ENCODE measurements at places on chromosomes 6 and 20.
A peak's percentile ranks its signal among the peaks of the same experiment; 100 is the strongest.

DNA sequence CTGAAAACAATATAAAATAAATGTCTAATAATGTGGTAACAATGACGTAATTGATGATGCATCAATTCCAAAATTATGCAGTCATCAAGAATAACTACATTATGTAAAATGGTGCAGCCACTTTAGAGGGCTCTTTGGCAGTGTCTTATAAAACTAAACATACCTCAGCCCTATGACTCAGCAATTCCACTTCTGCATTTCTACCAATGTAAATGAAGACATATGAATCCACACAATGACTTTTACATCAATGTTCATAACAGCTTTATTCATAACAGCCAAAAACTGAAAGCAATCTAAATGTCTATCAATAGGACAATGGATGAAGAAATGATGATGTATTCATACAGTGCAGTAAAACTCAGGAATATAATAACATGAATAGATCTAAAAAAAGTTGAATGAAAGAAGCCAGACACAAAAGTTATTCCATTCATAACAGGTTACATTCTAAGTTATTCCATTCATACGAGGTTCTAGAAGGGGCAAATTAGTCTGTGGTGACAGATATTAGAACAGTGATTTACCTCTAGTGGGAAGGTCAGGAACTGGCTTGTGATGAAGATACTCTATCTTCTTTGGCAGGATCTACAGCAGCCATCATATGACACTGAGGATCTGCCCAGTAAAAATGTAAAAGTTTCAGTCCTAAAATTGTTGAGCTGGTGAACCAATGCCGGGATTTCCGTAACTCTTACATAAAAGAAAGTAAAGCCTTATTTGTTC lies 396.1 kb downstream of the PLCB1 start:
- peak; percentile 47 for DNase-seq

- peak; percentile 62 for DNase-seq
Observed at GRCh38 chr6:49570474-49571079, 20.1 kb downstream of the C6orf141 start.

DNA sequence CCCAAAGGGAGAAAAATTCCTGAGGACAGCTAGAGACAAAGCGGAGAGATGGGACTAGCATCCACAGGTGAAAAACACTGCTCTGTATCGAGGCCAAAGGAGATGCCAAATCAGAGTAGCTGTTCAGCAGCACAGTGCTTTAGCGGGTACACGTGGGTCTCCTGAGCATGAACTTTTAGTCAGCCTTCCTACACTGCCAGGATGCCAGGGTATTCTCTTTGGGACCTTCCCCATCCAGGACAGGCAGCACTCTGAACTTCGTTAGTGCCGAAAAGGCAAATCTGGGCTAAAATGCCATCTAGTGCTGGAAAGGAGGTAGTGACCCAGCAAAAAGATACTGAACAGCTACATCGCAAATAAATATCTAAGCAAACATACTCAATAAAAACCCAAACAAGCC lies 64.9 kb downstream of the C6orf58 start:
- peak; percentile 54 for DNase-seq

GRCh38 chr6:53112871-53113270 lies 35.8 kb downstream of the GCM1 start:
- DNase-seq = no peak

GRCh38 chr6:119716668-119717270 lies 367.2 kb upstream of the MAN1A1 start:
- no peak for DNase-seq

GRCh38 chr6:26576929-26577719 lies 19.6 kb upstream of the ABT1 start:
- DNase-seq = peak; percentile 82

DNA sequence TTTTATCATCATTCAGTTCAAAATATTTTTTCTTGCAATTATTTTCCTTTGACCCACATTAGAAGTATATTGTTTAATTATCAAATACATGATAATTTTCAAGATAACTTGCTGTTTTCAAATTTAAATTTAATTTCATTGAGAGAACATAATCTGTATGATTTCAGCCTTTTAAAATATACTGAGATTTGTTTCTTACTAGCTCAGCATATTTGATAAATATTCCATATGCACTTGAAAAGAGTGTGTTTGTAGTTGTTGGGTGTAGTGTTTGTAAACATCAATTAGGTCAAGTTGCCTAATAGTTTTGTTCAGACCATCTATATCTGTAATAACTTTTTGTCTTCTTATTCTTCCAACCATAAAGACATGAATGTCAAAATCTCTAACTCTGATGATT lies 19.0 kb upstream of the RFX6 start:
- DNase-seq = no peak

- no peak for DNase-seq
Observed at GRCh38 chr20:43676368-43676767, 9.5 kb downstream of the MYBL2 start.

- no peak for DNase-seq
Observed at GRCh38 chr6:1983850-1984249, 261.6 kb downstream of the GMDS start.

- DNase-seq = no peak
Observed at GRCh38 chr6:39911513-39912125, 22.6 kb downstream of the MOCS1 start.

DNA sequence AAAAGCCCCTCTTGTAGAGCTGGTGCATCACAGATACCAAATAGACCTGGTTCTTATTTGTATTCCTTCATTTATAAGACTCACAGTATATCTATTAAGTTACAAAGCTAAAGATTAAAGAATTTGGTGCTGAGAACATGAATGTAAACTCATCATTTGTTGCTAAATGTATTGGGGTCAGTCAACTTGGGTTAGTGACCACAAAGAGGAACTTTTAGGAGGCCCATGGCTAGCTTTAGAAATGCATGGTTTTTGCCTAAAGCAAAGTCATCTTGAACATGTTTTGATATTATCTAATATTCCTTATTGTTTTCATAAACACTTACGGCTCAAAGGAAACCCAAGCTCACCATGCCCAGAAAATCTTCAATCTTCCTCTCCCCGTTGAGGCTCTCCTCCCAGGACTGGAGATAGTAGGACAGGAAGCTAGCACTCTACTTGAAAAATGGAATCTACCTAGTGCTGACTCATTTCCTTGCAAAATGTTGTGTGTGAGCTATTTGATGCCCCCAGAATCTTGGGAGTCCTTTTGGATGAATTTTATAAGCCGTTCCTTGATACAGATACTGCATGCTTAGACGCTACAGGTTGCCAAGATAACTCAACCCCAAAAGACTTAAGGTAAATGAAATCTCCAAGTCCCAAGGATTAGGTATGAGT lies 121.4 kb downstream of the BMP2 start:
- DNase-seq = no peak

DNA sequence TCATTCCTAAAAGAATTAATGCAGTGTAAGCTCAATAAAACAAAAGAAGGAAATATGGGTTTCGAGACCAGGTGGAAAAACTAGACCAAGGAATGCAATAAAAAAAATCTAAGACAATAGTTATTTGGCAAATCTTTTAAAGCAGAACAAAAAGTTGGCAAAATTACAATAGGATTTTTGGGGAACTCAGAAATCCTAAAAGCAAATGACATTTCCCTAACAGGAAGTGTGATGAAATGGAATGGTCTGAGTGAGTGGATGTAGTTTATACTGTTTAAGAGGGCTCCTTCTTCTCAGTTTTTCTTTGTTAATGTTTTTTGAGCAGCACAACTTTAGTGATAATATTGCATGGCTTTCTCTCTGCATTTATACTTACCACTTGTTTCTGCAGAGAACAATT lies 190.0 kb downstream of the PLCB4 start:
- DNase-seq = no peak

GRCh38 chr6:167706313-167707109 lies 120.2 kb upstream of the AFDN start:
- no peak for DNase-seq

GRCh38 chr20:58308680-58309527 lies 611 bp upstream of the RAB22A start:
- DNase-seq = peak; percentile 12

DNA sequence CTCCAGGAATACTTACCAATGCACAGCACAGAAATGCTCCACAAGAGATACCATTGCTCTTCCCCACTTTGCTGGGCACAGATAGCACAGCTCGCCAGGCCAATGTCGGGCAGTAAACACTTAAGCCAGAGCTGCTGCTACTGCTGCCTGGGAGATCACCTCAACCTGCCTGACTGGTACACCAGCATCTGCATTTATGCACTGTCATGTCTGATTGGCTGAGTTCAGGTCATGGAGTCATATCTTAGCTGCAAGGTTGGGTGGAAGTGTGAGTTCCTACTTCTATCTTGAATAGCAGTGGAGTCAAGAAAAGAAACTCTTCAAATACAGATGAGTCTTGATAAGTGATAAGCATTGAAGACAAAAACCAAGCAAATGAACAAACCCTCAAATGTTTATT lies 10.9 kb upstream of the ADGRF4 start:
- no peak for DNase-seq

- no peak for DNase-seq
Observed at GRCh38 chr20:36969051-36969450, 17.5 kb upstream of the SAMHD1 start.

DNA sequence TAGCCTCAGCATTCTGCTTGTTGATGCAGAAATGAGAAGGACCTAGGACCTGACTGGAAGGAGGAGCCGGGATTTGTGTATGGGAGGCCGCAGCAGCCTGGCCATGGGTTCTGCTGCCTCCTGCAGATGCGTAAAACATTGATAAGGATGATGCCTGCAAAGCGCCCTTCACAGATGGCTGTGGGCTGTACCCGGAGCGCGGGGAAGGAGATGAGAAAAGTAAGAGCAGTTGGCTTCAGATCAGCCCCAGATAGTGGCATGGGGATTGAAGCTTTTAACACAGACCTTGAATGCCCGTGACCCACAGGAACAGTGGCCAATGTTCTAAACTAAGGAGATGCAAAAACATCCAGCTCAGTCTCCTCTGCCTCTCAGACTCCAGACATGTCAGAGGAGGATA lies 136.4 kb upstream of the KCNG1 start:
- DNase-seq = no peak

GRCh38 chr6:118562248-118562647 lies 14.2 kb downstream of the PLN start:
- no peak for DNase-seq

GRCh38 chr6:145878591-145879295 lies 64.1 kb upstream of the FBXO30 start:
- no peak for DNase-seq

- DNase-seq = no peak
Observed at GRCh38 chr6:24489470-24489869, at the start of gene GPLD1. GPLD1 (minus strand) TSS chr6:24489578; CDS start chr6:24489511, 67 bp downstream.

DNA sequence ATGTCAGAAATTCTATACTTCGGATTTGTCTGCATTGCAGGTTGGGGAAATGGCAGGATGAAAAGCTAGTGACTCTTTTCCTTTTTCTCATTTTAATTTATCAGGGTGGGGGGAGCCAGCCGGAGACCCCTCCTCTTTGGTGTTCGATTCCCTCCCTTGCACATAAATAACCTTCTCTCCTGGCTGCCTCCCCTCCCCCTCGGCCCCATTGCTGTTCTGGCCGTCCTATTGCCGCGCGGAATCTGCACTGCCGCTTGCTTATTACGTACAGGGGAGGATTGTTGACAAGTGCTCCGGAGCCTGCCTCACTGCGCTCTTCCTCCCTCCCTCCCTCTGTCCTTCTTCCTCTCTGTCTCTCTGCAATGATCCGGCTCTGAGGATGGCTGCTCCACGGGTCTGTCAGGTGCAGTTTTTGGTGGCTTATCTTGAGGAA lies 154.7 kb downstream of the JARID2 start:
- DNase-seq = no peak

- DNase-seq = no peak
Observed at GRCh38 chr20:52012079-52012478, 179.5 kb downstream of the ZFP64 start.

DNA sequence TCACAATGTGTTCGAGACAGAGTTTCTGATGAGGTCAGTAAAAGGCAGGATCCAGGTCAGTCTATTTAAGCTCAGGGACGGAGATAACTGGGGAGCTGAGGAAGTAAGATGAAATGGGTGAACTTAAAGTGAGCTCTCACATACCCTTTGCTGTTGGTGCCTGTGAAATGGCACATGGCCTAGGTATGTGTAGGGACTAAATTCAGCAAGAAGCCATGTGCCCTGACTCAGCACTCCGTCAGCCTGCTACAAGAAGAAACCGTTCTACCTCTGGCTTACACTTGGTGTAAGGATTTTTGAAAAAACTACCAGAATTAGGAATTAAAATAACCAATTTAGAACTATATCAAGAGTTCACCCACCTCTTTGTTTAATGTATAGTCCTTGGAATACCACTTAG lies 41.1 kb upstream of the TRDN start:
- DNase-seq = no peak

DNA sequence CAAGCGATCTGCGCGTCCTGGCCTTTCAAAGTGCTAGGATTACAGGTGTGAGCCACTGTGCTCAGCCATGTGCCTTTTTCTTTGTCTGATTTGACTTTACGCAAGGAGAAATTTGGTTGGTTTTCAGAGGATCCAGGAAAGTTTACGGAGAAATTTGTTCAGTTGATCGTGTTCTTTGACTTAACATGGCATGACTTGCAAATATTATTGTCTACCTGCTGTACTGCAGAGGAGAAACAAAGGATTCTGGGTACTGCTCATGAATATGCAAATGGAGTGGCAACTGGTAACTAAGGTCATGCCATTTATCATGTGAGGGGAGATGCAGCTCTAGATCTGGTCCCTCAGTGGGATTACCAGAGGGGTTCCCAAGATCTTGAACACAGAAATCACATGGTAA lies 68.8 kb upstream of the CHD6 start:
- DNase-seq = no peak

GRCh38 chr6:87794922-87795885 lies 93.2 kb upstream of the AKIRIN2 start:
- no peak for DNase-seq

DNA sequence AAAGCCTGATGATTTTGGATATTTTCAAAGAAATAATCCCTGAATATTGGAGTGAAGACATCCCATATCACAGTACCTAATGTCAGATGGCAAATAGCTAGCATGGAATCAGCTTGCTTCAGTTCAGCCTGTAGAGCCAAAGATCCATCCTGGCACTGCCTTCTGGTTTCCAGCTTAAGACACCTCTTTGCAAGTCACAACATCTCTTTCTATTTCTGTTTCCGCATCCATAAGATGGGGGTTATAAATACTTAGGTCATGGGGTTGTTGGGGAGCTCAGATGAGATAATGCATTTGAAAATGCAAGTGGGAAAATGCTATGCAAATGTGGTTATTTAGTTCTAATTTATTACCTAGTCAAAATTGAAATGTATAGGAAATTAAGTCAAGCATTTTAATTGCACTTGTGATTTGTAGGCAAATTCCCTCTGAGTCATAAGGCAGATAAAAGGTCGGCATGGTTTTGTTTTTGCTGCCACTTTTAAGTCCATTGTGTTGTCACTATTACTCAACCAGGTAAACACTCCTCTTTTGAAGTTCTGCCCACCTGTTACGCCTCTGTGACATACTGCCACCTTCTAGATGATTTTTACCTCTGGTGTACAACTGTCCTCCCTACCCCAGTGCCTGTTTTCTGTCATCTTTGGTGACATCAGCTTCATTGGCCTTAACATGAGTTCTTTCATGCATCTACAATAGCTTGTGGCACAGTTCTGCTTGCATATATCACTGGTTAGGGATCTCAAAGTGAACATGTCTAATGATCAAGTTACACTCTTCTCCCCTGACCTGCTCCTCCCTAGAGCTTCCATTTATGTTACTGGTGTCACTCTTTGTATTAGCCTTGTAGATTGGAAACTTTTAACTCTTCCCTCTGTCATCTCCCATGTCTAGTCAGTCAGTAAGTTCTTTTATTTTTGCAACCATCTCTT lies 96.6 kb downstream of the CDKAL1 start:
- no peak for DNase-seq

- no peak for DNase-seq
Observed at GRCh38 chr6:13762611-13763441, 51.2 kb upstream of the RANBP9 start.

- peak; percentile 79 for DNase-seq
Observed at GRCh38 chr6:73285674-73286283, 22.8 kb upstream of the KHDC1 start.

Measured in RKO (cell line).